ENCODE measurements at places on chromosomes 4 and X.

GRCh38 chr4:118557298-118557851, 127.8 kb upstream of the METTL14 start:
- no peak for DNase-seq

GRCh38 chr4:7384003-7384928, 50.5 kb downstream of the PSAPL1 start:
- no peak for DNase-seq

- peak; percentile 29 for DNase-seq
Measured at GRCh38 chr4:153573881-153574802, 108.0 kb downstream of the TMEM131L start.

- no peak for DNase-seq
Measured at GRCh38 chr4:107629318-107629717, 90.7 kb downstream of the PAPSS1 start.

DNA sequence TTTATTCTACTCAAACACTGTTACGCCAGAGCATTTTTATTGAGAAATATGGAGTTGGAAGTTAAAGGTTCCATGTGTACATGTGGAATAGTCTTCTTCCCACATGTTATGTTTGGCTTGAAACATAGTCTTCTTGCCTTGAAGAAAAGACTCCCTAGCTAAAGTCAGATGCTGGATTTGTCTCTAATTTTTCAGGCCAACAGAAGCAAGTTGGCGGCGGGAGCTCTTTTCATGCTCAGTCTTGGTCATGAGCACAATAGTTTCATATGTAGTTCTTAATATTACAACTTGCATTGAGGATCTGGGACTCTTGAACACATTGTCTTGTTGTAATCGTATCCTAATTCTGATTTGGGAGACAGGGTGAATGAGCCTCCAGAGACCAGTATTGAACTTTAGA, 19.4 kb downstream of the SEPTIN11 start:
- no peak for DNase-seq

GRCh38 chr4:31370866-31371465, 650.8 kb downstream of the PCDH7 start:
- DNase-seq = no peak

DNA sequence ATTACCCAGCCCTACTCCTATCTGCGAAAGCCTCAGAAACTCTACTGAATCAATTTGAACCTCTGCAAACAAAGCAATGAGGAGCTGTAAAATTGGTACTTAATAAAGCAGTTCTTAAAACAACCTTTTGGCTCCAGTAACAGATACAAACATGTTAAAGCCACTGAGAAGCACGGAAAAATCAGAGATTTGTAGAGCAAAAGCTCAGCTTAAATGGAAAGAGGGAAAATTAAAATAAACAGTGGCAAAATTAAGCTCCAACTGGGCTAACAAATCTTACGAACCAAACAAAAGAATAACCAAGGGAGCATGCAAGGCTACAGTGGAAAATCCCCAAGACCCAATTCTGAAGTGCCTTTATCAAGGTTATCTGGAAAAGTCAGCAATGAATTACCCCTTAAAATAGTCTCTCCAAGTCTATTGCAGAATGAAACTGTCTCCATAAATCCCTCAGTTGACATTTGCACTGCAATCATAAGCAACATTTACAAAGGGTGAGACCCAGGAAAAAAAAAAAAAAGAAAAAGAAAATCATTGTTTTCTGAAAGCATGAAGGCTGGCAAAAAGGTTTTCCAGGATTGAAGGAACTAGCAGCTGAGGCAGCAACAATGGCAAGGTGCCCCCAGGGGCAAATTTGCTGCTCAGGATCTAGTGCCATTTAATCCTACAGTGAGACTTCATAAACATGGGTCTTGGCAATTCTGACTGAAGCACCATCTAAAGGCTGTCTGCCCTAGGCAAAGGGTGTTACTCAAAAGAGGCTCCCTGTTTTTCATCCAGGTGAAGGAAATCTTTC, 40.1 kb downstream of the USP46 start:
- DNase-seq = no peak

GRCh38 chr4:185201977-185202962, 1.5 kb downstream of the CFAP97 start:
- no peak for DNase-seq

DNA sequence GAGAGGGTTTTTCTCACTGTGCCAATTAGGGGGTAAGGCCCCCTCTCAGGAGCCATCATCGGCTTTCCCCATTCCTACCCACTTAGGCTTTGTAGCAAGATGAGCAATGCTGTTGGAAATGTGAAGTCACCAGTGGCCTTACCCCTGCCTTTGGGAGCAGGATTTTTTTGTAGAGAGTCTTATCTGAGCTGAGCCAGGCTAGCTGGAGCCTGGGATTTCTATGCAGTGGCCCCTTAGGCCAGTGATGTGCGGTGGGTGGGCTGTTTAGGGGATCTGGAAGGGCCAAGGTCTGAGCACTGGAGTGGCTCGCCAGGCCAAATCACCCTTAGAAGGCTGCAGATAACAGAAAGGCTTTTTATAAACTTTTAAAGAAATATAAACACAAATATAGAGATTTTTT, 4.2 kb downstream of the CXorf65 start:
- no peak for DNase-seq

DNA sequence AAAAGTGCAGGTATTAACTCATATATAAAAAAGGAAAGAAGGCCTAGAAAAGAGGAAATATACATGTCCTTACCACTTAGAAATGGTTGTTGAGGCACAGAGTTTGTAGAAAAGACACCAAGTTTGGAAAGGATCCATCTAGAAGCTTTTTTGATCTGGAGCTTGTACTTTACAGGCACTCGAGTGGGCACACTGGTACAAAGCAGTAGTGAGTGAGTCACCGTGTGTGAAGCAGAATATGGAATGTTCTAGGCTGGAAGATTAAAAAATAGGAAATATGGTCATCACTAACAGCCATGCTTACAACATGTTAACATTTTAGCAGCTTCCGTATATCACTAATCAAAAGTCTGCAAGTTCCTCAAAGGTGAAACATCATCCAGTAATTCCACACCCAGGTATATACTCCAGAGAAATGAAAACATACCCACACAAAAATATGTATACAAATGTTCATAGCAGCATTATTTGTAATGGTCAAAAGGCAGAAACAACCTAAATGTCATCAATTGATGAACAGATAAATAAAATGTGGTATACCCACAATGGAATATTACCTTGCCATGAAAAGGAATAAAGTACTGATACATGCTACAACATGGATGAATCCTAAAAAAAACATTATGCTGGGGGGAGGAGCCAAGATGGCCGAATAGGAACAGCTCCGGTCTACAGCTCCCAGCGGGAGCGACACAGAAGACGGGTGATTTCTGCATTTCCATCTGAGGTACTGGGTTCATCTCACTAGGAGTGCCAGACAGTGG, 69.5 kb downstream of the FRYL start:
- no peak for DNase-seq

- DNase-seq = no peak
Measured at GRCh38 chrX:71664889-71665491, 2.4 kb upstream of the LOC101059915 start.

- no peak for DNase-seq
Measured at GRCh38 chrX:40414335-40414734, 166.4 kb upstream of the ATP6AP2 start.

DNA sequence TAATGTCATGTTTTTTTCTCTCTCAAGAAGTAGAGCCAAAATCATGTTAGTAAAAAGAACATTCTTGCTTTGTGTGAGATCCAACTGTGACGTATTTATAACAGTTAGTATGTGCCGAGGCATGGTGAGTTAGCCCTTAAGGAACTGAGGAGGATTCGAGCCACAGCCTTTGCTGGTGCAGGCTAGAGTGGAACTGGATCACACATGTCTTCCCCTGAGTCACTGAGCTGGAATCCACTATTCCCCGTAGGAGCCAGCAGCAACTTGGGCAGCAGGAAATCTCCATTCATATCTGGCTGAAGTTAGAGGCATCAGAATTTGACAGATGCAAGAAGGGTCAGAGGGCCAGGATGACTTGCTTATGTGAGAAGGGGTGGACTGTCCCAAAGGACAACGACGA, 144.6 kb upstream of the KIT start:
- no peak for DNase-seq

DNA sequence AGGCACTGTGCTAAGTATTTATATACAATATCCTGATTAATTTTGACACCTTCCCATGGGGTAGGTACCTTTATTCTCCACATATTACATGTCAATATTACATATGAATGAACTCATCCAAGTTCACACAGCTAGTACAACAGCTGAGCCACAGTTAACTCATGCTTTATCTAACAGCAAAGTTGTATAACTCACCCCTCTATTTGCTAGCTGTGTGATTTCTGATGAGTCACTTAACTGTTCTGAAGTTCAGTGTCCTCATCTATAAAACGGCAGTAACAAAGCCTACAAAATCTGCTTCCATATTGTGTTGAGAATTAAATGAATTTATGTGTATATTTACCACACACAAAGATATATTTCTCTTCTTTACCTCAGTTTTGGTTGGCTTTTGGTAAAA, 48.2 kb upstream of the KDR start:
- no peak for DNase-seq

- DNase-seq = no peak
Measured at GRCh38 chr4:88276952-88277710, 7.2 kb downstream of the PPM1K start.

- DNase-seq = no peak
Measured at GRCh38 chrX:40084471-40085101, 13.2 kb downstream of the BCOR start.

- DNase-seq = no peak
Measured at GRCh38 chr4:113636438-113636818, 125.1 kb downstream of the CAMK2D start.

DNA sequence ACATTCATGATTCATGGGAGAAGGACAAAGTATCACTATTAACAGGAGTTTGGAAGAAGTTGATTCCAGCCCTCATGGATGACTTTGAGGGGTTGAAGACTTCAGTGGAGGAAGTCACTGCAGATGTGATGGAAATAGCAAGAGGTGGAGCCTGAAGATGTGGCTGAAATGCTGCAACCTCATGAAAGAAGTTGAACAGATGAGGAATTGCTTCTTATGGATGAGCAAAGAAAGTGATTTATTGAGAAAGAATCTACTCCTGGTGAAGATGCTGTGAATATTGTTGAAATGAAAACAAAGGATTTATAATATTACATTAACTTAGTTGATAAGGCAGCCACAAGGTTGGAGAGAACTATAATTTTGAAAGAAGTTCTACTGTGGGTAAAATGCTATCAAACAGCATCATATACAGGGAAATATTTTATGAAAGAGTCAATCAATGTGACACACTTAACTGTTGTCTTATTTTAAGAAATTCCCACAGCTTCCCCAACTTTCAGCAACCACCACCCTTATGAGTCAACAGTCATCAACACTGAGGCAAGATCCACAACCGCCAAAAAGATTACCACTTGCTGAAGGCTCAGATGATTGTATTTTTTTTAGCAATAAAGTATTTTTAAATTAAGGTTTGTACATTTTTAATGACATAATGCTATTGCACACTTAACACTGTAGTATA, 302.6 kb downstream of the CBLL2 start:
- DNase-seq = no peak

DNA sequence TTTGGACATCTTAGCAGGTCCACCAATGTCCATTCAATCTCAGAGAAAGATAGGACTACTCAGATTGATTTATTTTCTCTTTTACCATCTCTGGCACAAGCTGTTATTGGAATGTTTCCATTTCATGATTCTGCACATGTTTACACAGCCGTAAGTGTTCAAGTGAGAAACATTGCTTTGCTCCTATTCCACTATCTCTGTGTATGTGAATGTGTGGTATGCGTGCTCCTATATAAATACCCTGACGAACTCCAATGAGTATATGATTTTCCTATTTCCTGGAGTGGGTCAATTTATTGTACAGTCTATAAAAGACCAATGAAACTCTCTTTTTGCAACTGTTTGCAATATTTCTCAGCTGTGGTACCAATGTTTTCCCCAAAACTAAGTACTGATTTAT, 221.0 kb upstream of the GALNT7 start:
- no peak for DNase-seq

GRCh38 chr4:101643186-101643837, 147.2 kb upstream of the BANK1 start:
- DNase-seq = no peak

GRCh38 chr4:92249541-92249940, 54.2 kb upstream of the GRID2 start:
- DNase-seq = no peak

GRCh38 chrX:143094417-143095023, 68.8 kb downstream of the SPANXN4 start:
- DNase-seq = no peak

GRCh38 chrX:1093586-1094421, 118.6 kb downstream of the CRLF2 start:
- DNase-seq = no peak

DNA sequence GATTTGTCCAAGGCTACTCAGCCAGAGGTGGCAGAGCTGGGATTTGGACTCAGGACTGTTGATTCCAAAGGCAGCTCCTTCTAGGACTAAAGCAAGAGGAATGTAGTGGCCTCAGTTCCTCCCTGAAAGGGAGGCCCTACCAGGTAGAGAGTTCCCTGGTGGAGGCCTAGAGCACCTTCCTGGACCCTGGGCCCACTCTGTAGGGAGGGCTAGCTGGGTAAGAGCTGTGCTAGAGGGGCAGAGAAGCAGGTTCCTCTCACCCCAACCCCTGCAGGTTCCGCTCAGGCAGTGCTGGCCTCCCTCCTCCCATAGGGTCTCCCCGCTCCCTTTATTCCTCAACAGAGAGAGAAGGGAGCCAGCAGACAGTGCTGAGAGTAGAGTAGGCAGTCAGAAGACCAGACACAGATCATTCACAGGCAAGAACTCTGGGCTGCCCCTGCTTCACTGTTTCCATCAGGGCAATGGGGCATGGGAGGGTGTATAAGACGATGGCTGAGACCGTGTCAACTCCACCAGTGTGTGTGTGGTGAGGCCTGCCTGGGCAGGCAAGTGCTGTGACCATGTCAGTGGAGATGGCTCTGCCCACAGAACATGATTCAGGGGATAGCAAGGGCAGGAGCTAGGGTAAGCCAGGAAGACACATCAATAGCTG, 12.4 kb upstream of the PJA1 start:
- no peak for DNase-seq

GRCh38 chr4:153281476-153281875, 63.0 kb upstream of the MND1 start:
- no peak for DNase-seq

DNA sequence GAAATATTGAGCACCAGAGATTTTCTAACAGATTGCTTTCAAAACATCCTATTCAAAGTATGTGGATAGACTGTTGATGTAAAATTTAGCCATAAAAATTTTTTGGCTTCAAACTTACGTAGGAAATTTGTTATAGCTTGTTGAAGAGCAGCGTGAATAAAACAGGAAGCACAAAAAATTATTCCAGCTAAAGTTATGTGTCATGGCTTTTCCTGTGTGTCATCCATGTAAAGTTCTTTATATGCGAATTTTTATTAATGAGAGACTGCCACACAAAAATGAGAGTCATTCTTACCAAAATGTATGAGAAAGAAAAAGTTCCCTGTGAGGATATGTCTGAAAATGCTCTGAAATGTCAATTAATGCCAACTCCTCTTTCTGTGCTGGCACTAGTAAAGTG, 19.5 kb downstream of the EPGN start:
- no peak for DNase-seq

DNA sequence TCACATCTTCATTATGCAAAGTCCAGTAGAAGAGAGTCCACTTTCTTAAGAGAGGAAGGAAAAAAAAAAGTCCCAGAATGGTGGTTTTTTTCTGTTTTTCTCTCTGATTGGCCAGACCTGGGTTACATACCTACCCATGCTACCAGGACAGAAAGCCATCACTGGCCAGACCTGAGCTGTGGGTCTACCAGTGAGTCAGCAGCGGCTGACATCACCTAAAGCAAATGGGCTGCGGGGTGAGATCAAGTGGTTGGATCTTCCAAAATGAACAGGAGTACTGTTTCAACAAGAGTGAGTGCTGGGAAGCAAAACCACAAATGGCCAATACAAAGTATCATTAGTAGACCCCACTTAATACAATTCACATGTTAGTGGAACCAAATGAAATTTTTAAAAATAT, 1.6 kb upstream of the NDST3 start:
- DNase-seq = no peak
